ENCODE measurements at places on chromosomes 2 and 18.

GRCh38 chr2:32835148-32835547 is 111.6 kb upstream of the LTBP1 start:
- no peak for DNase-seq

- no peak for DNase-seq
Measured at GRCh38 chr2:158685646-158686045, 109.5 kb upstream of the DAPL1 start.

DNA sequence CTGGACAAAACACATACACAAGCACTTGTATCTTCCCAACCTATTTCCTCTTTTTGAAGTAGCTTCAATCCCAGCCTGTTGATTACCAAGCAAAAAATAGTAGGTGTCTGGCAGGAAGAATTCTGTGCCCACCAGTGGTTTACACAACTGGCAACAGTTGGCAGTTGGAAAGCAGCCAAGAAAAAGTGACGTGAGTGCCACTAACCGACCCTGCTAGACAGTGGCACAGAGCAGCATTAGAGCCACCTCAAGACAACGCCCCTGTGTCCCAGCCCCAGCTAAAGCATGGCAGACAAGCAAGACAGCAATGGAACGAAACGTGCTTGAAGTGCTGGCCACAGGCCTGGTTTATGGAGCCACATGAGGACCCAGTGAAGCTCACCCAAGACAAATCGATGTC is 379.6 kb downstream of the FBXO15 start:
- DNase-seq: no peak

DNA sequence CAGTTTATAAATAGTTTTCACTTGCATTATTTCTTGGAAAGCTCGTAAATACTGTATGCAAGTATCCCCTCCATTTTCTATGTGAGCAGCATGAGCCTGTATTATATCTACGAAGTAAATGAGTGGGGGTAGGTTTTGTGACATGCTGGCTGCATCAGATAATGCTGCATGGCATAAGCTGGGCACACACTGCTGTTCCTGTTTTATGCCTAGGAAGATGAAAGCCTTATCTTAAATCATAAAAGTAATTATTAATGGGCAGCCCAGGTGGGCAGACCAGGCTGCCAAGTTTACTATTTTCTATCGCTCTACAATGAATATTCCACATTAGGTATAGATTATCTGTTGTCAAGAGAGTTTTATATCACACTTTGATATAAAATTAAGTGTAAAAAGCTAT is 854.6 kb downstream of the DPP10 start:
- DNase-seq: no peak

DNA sequence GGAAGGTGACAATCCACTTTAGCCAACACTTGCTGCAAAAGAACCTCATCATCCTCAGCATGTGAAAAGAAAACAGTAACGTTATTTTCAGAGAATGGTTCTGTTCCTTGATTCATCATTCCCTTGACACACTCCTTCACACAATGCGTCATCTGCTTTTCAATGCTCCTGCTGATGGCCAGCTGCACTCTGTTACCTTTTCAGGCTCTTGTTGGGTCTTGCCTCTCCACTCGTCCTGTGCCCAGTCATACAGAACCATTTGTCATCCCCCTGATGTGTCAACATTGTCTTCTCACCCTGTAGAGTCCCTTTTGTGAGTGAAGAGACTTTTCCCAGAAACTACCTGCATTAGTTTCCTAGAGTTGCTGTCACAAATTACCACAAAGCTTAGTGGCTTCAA is 12.2 kb upstream of the DTNA start:
- DNase-seq: no peak

DNA sequence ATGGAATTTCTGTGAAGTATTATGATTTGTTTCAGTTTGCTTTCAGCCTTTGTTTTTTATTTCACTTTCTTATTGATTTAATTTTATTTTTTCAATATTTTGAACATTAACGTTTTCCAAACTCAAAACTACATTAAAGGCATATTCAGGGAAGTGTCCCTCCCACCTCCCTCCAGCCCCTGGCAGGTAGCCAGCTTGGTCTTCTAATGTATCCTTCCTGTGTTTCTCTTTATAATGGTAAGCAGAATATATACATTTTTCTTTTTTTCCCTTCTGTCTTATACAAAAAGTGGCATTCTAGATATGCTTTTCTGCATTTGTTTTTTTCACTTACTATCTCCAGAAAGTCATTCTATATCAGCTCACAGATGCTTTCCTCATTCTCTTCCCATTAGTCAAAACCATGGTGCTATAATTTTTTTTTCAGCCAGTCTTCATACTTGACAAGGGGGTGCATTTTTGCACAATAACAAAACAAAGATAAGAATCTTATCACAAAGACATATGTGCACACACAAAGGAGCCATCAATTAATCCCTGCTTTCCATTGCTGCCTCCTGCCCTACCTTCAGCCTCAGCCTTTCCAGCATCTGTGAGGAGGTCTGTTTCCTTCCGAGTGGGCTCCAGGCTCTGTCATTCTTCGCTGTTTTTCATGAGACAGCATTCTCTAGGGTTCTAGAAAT is 33.7 kb upstream of the TMEM177 start:
- no peak for DNase-seq

DNA sequence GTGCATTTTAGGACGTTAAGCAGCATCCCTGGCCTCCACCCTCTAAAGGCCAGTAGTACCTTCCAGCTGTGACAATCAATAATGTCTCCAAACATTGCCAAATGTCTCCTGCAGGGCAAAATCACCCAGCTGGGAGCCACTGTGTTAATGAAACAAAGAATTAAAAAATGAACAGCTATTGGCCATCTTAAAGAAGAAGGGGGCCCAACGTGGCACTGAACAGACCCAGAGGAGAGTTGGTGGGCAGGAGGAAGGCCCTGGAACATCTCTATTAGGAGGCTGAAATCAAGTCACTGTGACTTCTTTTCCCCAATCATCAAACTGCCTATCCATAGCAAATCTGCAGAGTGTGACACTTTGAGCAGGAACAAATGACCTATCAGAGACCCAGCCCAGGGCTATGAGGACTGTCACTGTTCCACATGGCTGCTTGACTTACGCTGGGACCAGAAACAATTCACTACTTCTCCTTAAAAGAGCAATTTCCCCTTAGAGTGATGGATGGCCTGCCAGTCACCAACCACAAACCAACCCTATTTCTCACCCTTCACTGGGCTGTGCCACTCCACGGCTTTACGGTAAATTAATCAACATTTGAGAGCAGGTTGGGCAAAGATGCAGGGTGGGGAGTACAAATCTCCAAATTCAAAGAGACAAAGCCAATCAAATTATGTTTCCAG is 35.2 kb upstream of the TEX51 start:
- DNase-seq: no peak

GRCh38 chr2:217551252-217551899 is 451.4 kb downstream of the TNS1 start:
- DNase-seq: no peak

- no peak for DNase-seq
Measured at GRCh38 chr2:27717070-27717795, 53.5 kb downstream of the SLC4A1AP start.

DNA sequence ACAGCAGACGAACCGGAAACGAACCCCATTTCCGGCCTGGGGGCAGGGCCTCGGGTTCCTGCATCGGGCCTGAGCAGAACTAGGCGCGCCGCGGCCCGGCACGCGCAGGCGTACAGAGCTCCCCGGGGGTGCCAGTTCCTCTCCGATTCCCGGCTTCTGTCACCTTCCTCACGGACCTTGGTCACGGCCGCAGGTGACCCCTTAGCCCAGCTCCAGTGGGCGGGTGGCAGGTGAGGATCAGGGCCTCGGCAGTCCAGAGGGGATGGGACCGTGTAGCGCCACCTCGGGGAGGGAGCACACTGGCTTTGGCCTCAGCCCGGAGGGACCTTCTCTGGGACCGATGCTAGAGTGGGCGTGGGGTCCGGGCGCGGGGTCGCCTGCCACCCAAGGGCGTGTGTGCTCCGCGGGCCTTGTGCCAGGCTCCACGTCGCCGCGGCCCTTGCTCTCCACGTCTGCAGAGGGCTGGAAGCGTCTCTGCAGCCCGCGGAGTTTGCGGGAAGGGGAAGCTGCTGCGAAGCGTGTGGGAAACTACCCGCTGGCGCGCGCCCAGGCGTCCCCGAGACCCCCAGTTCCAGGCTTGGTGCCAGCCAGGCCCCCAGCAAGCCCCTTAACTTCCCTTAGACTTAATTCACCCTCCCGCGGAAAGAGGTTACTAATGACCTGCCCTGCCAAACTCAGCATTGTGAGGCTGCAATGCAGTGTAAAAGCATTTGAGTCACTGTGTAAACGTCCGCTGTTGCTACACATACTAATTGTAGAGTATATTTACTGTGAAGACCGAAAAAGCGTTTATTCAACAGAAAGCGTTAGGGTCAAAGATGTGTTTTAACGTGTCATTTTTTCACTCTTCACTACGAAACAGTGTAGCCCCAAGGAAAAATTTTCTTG is at the start of gene TRAPPC12:
Gene TRAPPC12, plus strand, starts transcription at position 48 of the 888 bp plus-strand sequence. CDS start 7,930 bp downstream, outside the sequence.
- peak; percentile 83 for DNase-seq

GRCh38 chr2:217843324-217843723 is 159.5 kb downstream of the TNS1 start:
- DNase-seq: no peak

- no peak for DNase-seq
Measured at GRCh38 chr18:68176901-68177300, 538.0 kb downstream of the TMX3 start.

- DNase-seq: no peak
Measured at GRCh38 chr2:208000701-208001395, 24.5 kb downstream of the PLEKHM3 start.

GRCh38 chr18:63315131-63315662 is 4.4 kb downstream of the BCL2 start:
- DNase-seq: peak; percentile 68

DNA sequence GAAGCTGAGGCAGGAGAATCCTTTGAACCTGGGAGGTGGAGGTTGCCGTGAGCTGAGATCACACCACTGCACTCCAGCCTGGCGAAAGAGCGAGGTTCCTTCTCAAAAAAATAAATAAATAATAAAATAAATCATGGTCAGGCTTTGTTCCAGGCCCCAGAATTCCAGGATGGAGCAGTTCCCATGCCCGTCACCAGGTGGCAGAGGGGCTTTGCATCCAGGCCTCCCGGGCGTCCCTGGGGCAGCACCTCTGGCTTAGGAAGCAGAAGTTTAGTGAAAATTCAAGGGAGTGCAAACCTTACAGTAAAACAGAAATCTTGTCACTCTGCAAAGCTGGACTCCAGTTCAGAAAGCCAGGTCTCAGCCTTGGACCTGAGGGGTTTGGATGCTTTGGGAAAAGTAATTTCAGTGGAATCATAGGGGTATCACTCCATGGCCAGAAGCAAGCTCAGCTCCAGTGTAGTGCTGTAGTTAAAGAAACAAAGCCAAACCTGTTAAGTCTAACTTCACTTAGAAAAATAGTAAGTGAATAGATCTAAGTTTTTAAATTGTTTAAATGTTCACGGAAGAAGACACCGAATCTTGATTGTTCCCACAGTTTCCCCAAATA is 512.7 kb downstream of the CMPK2 start:
- DNase-seq: peak; percentile 43

GRCh38 chr2:33213244-33213643 is 263.2 kb upstream of the RASGRP3 start:
- no peak for DNase-seq

DNA sequence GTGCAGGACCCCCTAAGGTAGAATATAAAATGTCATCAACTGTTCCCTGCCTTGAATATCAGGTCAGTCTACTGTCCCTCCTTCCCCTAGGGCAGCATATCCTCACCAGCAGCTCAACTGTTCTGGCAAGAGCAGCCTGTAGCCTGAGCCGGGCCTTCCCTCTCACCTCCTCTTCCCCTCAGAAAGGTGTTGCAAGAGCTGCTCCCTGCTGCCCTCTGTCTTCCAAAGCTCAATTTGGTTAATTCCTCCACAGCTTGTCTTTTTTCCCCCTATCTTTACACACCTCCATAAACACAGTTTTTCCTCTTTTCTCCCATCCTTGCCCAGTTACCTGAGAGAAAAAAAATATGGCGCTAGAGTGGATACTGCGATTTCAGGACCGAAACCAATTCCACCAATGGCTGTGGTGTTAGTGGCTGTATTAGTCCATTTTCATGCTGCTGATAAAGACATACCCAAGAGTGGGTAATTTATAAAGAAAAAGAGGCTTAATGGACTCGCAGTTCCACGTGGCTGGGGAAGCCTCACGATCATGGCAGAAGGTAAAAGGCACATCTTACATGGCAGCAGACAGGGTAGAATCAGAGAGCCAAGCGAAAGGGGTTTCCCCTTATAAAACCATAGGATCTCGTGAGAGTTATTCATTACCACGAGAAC is 184.7 kb downstream of the MREG start:
- DNase-seq: no peak

DNA sequence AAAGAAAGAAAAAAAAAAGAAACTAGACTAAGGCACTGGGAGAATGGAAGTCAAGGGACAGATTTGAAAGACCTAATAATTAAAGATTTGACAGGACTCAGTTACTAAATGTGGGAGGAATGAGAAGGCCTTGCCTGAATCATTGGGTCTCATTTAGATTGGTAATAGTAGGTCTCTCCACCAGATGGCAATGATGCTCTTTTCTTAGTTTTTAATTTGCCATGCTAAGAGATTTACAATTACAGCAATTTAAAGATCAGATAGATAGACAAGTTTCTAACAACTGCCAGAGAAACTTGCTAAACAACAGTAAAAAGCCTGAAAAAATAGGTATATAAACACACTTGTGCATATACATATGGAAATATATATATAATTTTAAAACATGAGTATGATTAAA is 153.0 kb downstream of the TMEM247 start:
- no peak for DNase-seq

- DNase-seq: no peak
Measured at GRCh38 chr2:203040966-203041521, 26.4 kb downstream of the NBEAL1 start.

GRCh38 chr2:2152451-2152850 is 178.6 kb downstream of the MYT1L start:
- no peak for DNase-seq

DNA sequence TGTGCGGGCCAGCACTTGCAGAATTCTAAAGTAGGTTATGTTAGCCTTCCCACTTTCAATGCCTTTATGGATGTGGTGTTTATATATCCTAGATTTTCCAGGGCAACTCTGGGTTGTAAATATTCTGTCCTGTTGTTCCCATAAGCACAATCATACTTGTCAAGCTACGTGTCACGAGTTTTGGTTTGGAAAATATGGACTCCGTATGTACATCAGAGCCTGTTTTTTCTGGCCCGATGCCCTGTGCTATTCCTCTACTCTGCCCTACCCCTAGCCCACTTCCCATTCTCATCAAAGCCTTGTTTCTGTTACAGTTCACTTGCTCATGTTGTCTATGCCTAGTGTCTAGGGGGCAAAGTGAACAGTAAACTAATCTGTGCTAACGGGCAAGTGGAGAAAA is 27.0 kb upstream of the ZEB2 start:
- no peak for DNase-seq
